ENCODE measurements at places on chromosomes 16 and 17.

- DNase-seq, result peak; percentile 40
These were observed 67.7 kb downstream of the HLF start for GRCh38 chr17:55332296-55333041.

- DNase-seq, result no peak
These were observed 68.2 kb upstream of the XYLT1 start for GRCh38 chr16:17538927-17539326.

GRCh38 chr17:73553311-73553710 is 90.9 kb downstream of the SDK2 start:
- DNase-seq, result no peak

DNA sequence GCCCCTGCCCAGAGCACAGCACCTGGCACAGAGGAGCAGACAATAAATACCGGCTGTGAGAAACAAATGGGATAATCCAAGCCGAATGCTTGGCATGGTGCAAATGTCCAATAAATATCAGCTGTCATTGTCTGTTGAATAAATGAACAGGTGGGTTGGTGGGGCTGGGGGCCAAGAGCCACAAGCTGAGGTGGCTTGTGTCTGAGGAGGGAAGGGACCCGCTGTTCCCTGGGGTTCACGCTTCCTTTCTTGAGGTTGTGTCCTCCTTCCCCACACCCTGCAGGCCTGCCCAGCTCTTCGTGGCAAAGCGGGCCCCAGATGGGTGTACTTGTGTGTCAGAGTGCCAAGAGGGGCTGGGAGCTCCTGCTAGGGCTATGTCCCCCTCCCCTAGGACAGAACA is 38.6 kb downstream of the ARHGAP27 start:
- DNase-seq, result no peak

- no peak for DNase-seq
These were observed 15.7 kb downstream of the IL34 start for GRCh38 chr16:70661918-70662641.

DNA sequence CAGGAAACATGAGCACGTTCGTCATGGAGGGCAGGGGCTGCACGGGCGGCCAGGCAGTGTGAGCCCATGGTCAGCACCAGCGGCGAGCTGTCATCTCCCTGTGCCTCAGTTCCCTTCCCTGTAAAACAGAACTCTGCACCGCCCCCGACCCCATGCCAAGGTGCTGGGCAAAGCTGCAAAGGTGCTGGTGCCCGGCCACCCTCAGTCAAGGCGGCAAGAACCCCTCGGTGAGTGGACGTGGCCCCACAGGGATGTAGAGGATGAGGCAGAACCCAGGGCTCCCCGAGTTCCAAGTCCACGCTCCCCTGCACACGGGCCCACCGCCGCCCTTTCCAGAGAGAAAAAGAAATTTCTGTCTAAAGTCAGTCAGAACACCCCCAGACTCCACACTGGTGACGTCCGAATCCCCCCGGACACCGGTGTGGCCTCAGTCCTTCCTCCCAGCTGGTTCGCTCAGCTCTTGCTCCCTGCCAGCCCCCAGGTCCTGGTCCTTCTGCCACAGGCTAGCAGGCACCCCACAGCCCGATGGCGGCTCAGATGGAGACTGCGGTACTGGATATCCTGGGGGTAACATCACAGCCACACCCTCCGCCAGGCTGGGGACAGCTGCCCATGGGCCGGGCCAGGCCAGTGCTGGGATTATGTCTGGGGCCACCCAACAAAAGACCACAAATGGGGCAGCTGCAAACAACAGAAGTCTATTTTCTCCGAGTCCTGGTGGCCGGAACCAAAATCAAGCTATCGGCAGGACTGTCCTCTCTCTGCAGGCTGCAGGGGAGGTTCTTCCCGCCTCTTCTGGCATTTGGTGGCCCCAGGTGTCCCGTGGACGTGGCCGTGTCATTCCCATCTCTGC is 14.4 kb upstream of the BAHCC1 start:
- DNase-seq, result no peak

- no peak for DNase-seq
These were observed 31.9 kb upstream of the CCR7 start for GRCh38 chr17:40597156-40597555.

DNA sequence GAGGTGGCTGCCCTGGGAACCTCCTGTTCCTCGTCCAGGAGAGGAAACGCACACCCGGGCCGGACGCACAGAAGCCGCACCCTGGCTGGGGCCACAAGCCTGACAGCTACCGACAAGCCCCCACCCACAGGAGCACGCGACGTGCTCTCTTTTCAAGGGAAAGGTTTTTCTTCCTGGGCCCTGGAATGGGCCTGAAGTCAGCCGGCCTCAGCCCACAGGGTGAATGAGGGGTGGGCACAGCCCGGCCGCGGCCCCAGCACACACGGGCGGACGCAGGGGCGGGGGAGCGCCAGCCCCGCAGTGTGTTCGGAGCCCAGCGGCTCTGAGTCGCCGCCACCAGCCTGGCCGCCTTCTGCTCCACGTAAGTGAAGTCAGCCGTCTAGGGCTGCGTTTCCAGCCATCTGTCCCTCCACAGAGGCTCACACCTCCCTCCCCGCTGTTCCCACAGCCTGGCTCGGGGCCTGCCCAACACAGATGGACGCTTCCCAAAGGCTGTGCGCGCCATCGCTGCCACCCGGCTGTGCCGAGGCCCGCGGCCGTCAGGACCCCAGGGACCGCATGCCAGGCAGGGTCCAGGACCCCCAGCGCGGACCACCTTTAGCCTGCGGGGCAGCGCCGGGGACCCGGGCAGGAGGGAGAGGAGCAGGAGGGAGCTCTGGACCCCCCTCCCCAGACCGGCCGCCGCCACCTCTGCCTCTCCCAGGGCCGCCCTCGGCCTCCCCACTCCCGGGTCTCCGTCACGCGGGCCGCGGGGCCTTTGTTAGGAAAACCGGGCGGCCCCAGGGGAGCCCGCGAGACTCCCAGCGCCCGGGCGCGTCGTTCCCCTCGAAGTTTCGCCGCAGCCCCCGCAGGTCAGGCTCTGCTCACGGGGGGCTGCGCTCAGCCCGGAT is 36.8 kb downstream of the CBFA2T3 start:
- DNase-seq, result no peak

- peak; percentile 75 for DNase-seq
These were observed 382.0 kb upstream of the DYNLRB2 start for GRCh38 chr16:80158766-80159165.

DNA sequence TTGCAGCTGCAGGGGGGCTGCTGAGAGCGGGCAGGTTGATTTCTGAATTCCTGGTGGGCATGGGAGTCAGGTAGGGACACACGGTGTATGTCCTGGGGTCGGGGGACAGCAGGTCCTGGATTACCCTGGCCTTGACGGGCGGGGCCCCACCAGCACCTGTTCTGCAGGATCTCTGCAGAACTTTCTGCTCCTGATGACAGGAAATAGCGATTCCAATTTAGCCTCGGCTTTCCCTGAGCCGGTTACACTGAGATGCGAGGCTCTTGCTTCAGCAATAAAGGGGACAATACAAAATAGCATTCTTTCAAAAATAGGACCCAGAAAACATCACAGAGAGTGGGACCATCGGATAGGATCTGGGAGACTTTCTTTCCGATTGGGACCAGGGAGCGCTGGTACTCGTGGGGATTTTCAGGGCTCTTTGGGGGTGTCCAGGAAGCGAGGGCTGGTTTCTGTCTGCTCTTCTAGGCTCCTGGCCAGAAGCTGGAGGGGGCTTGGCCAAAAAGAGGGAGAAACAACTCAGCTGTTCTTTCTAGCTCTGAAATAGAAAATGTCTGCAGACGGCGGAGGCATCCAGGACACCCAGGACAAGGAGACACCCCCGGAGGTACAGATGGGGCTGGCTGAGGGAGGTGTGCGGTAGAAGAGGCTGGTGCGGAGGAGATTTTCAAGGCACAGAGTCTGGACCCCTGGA is 642 bp downstream of the ZNF205 start:
- DNase-seq, result no peak

GRCh38 chr16:50789757-50790156 is 47.9 kb downstream of the CYLD start:
- DNase-seq, result no peak

DNA sequence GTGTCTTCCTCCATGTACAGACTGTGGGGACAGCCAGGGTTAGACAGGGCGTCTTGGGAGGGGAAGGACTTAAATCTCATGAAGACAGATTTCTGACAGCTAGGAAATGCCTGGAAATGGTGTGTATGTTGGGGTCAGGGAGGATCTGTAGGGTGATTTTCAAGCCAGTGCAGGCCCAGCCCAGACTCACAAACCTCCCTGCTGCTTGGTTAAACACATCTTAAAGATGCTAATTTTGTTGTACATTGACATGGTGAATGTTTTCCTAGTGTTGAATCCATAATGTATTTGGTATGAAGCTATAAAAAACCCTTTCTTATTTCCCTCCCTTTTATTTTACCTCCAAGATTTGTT is 238.3 kb downstream of the CCDC182 start:
- no peak for DNase-seq

Measured in renal cortical epithelial cell (primary cell).